ENCODE measurements at places on chromosomes 13 and 19.

- no peak for DNase-seq
Observed at GRCh38 chr13:108345016-108345415, 75.5 kb downstream of the TNFSF13B start.

- DNase-seq: no peak
Observed at GRCh38 chr13:103812558-103812957, 746.3 kb upstream of the SLC10A2 start.

- DNase-seq: no peak
Observed at GRCh38 chr13:99256709-99257108, 1.5 kb downstream of the GPR18 start.

DNA sequence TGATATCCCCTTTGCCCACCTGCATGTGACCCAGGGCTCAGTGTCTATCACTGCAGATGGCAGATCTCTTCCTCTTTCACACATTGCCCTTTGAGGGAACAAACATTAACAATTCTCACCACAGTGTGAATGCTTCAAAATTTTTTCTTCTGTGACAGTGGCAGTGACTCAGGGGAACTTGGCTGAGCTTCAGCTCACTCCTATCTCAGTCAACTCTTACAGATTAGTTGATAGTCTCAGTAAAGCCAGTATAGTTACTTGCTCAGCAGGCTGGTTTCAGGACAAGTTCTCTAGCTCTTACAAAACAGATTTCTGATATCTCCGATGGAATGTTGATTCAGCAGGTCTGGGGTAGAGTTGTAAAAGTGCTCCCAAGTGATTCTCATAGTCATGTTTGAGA, 166.9 kb downstream of the DLEU7 start:
- DNase-seq: no peak

DNA sequence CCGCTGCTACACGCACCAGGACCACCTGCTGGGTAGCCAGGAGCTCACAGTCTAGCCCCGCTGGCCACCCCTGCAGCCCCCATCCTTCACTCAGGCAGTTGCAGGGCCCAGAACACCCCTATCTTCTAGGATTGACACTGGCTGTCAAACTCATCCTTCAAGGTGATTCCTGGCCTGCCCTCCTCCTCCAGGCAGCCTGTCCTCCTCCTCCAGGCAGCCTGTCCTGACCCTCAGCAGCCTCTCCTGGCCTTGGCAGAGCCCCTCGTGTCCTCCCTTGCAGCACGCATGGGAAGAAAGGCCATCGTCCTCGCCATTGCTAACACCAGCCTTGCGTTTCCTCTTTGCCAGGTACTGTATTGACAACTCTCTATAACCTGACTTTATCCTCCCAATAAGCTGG, 3.8 kb upstream of the EPS8L1 start:
- no peak for DNase-seq

All from C1 segment of cervical spinal cord (tissue), 14 donors.